ENCODE measurements at places on chromosomes 1 and 21.

- DNase-seq, result no peak
Observed at GRCh38 chr1:214337015-214337414, 56.1 kb downstream of the SMYD2 start.

DNA sequence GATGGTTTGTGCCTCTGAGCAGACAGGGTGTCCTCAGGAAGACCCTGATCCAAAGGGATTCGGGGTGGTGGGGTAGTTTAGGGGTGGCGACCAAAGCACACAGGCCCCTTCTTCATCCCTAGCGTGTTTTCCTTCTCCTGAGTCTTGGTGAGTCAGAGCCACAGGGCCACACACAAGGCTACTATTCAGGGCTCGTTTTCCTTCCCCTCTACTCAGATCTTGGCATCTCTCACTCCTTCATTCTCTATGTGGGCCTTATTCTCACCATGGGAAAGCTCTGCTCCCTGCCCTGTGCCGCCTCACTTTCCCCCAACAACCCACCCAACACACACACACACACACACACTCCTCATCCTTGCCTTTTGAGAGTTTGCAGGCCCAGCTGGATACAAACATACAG, 43.6 kb upstream of the WNT2B start:
- DNase-seq, result no peak

DNA sequence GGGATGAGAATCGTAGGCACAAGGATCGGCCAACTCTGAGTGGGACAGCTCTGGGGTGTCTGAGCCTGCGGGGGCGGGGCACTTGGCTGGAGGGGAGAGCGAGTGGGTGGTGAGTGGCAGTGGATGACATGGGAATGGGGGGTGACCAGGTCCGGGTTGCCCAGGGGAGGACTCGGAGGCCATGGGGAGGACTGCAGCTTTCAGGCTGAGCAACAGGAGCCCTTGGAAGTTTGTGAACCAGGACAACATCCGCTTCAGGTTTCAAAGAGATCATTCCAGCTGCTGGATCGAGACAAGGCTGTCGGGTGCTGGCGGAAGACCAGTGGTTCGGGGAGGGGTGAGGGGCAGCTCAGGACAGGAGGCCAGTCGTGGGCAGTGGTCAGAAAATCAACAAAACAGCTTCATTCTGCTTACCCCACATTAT, 124.4 kb upstream of the IRF2BP2 start:
- DNase-seq, result no peak

DNA sequence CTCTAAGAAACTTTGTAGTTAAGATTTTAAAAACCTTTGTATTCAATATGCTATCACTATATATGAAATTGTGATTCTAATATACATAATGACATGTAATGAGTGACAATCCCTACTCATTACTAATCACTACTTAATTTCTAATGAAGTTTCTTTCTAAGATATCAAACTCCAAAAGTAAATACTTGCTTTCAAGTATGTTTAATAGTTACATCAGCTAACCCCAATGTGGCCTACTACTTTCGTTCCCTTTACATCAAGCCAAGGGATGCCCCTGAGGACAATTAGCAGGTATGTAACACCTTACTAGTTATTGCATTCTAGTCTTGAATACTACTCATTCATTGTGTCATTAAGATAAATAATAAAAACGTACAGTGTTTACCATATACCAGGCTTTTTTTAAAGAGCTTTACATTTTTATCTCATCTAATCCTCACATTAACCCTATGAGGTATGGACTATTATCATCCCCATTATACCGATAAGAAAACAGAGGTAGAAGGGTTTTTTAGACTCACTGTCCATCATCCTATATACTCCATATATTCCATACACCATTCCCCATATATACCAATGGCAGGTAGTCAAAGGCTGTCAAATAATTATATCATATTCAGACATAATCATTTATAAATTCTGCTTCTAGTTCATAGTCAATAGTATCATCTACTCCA, 4.2 kb downstream of the PPP1R15B start:
- no peak for DNase-seq

DNA sequence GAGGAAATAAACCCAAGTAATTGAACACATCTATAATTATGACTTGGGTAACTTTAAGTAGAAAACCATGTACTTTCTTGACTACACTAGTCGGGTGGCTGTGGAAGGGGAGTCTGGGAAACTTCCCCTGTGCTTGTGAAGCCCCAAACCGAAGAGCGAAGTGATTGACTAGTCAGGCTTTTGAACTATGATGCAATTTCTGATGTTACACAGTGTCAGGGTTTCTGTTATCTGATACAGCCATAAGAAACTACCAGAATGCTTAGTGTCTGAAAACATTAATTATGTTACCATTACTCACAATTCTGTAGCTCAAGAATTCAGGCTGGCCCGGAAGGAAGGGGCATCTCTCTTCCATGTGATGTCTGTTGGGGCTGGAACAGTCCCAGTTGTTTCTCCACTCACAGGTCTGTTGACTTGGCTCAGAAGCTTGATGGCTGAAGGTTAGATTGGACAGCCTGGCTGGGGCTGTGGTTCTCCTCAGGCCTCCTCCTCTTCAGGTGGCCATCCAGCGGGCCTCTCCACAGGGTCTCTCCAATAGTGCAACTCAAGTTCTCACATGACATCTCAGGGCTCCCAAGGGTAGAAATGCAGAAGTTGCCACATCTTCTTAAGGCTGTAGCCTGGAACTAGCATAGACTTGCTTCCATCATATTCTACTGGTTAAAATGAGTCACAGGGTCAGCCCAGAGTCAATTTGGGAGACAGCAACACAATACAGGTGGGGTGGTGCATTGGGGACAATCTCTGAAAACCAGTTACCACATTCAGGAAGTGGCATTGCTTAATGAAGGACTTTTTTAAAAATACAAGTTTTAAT, 8.3 kb upstream of the C8B start:
- no peak for DNase-seq

- DNase-seq, result no peak
Observed at GRCh38 chr1:195897076-195897475, 711.2 kb downstream of the KCNT2 start.

DNA sequence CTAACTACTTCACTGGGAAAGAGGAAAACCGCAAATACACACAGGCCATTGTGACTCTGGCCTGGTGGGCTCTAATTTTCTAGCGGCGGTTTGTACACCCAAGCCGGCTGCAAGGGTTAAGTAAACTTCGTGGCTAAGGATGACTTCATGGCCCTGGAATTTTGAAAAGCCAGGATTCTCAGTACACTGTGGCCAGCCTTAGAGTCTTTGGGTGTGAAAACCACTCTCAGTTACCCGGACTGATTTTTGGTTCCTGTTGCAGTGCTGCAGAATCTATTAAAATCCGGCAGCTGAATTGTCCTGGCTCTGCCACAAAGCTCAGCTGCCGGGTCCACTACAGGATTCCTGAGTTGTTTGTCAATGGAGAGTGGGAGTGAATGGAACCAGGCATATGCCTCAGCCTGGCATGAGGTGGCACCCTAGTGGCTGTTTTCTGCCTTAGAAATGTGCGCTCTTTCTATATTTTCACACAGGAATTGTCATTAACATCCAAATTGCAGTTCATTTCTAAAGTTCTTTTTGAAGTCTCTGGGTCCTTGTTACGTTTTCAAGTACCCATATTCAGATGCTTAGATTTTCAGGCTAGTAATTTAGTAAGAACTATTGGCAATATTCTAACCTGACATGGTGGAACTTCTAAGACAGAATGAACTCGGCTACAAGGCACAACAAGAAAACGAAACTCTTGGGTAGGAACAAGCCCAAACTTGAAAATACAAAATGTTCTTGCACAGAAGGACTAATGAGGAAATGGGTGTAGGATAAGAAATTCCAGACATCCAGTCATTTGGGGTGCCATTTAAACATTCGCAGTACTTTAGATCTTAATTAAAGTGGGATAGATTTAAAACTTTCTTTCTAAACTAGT, 255.9 kb downstream of the NFIA start:
- peak; percentile 68 for DNase-seq

DNA sequence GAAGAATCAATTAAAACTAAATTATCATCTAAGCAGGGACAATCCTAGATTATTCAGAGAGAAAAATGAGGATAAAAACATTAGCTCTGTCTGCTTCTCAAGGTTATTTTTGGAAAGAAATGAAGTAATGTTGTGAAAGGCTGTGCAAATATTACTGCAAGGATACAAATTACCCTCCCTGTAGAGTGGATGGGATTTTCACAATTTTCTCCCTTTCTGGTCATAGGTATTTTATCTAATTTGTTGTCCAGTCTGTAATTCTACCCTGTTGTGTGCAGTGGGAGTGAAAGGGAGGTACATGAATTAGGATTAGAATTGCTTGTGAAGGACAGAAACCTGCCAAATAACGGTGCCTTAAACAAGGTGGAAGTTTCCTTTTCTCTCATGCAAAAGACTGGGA, 54.7 kb downstream of the MAP3K7CL start:
- no peak for DNase-seq

DNA sequence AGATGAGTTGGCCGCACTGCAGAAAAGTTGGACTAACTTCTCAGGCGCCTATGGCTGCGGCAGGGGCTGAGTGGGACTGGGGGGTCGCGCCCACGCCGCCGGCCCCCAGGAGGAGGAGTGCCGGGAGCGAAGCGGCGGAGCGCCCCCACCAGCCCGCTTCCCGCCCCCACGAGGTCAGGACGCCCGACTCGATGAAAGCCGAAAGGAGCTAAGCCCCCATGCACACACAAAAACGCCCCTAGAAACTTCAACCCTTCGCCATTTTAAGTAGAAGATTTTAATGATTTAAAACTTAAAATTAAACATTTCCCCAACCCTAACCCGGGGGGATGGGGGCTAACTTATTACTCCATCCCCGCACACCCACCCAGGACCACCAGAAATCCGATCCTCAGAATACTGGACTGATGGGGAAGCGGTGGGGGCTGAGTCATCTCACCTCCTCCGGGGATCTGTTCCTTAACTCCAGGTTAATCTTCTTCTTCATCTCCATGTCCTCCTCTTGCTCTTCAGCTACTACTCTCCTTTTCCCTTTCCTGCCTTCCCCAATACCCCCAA, 539 bp downstream of the ANP32E start:
- no peak for DNase-seq

DNA sequence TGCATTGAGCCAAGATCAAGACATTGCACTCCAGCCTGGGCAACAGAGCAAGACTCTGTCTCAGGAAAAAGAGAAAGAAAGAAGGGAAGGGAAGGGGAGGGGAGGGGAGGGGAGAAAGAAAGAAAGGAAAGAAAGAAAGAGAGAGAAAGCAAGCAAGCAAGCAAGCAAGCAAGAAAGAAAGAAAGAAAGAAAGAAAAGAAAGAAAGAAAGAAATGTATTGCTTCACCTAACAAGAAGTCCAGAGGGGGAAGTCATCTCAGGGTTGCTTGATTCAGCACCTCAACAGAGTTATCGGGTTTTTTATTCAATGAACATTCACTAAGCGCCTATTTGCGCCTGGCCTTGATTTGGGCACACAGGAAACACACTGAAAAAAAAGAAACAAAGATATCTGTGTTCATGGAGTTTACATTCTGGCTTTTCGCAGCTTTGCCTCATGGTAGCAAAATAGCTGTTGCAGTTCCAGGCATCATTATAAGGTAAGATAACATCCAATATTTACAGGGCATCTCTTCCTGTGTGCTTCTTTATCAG, 8.2 kb upstream of the RCSD1 start:
- DNase-seq, result no peak

GRCh38 chr1:210260096-210260495, 27.5 kb downstream of the SERTAD4 start:
- no peak for DNase-seq

GRCh38 chr1:51170342-51170741, 65.7 kb upstream of the RNF11 start:
- no peak for DNase-seq
